Colonic mucosa (tissue), 4 donors: ENCODE measurements at places on chromosomes 1 and 21. TPM values are rescaled to one million over a fixed set of nuclear protein-coding genes. Genes with fewer than 3 reads are reported as not detected.

- H3K36me3 ChIP-seq: no peaks in the 10 kb centered on the region
- H3K4me1 ChIP-seq: no peaks in the 10 kb centered on the region
- H3K27ac ChIP-seq: no peak overlapping the region
- H3K27me3 ChIP-seq: no peaks in the 10 kb centered on the region
Observed at GRCh38 chr1:14937288-14937949, 216.1 kb upstream of the TMEM51 start.

GRCh38 chr1:27592931-27593677 is 10.8 kb downstream of the AHDC1 start:
- H3K27me3 ChIP-seq: no peaks in the 10 kb centered on the region
- H3K4me1 ChIP-seq: peaks cover 14% of the 10 kb centered on the region
- no peaks in the 10 kb centered on the region for H3K36me3 ChIP-seq
- no peak for DNase-seq
- H3K27ac ChIP-seq: no peak overlapping the region

DNA sequence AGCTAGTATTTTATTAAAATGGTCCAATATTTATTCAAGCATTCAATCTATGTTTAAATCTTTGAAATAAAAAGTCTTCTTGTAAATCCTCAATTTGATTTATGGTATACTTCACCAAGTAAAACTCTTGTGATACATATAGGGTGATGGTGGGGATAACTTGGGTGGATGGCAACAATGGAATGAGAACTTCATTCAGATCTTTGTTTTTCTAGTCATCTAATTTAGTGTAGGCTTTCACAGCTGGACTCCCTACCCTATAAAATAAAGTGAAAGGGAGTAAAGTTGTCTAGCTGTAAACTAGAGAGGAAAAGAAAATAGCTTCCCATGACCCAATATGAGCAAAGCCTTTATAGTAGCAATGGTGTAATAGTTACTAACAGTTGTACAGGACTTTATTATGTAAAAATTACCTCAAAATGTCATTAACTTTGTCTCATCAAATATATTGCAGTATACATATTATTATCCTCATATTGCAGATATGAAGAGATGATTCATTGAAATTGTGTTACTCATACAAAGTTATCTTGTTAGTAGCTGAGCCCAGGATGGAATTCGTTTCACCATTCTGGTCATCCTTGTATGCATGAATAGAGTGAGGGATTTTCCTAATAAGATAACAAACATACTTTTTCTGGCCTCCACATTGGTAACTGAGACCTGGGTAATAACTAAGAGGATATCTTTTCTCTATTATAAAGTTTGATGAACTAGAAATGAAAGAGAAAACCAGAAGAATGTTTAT is 1377.7 kb upstream of the ADGRL4 start:
- no peaks in the 10 kb centered on the region for H3K4me1 ChIP-seq
- H3K27me3 ChIP-seq: no peaks in the 10 kb centered on the region
- H3K4me3 ChIP-seq: no peak overlapping the region
- no peak for DNase-seq
- H3K36me3 ChIP-seq: no peaks in the 10 kb centered on the region
- no peak overlapping the region for H3K27ac ChIP-seq

DNA sequence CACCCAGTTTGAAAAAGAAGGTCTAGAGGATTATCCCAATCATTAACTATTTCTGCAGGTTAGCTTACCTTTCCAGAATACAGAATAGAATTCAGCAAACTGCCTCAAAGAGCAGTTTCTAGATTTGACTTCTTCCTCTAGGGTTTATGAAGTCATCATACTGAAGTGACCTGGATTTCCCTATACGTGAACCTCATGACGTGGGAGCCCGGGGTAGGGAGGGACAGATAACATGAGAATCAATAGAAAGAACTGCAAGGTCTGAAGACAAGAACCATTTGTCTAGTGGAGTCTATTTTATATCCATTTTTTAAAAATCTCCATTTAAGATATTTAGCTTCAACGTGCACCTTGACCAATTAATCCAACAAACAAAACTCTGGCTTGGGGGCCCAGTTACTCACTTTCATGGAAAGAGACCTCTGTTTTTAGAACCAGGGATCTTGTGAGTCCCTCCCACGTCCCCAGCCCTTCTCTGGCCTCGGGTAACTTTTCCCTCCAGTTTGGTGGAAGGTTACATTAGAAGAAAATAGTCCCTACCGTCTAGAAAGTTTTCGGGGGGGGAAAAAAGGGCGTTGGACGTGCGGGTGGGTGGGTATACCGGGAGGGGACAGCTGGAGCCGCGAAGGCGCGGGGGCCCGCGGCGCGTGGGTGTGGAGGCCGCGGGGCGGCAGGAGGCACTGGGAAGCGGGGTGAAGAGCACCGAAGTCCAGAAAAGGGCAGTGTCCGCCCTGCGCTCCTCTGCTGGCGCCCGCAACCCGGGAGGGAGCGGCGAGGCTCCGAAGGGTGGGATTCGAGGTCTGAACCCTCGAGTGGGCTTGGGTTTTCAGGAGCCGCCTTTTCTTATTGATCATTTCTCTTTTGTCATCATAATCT is 13.8 kb upstream of the POGZ start:
- H3K27me3 ChIP-seq: no peaks in the 10 kb centered on the region
- peak overlapping the region; percentile 50 for H3K27ac ChIP-seq
- H3K4me3 ChIP-seq: peak overlapping the region; percentile 56
- H3K4me1 ChIP-seq: no peaks in the 10 kb centered on the region
- DNase-seq: peak; percentile 54
- H3K36me3 ChIP-seq: no peaks in the 10 kb centered on the region

DNA sequence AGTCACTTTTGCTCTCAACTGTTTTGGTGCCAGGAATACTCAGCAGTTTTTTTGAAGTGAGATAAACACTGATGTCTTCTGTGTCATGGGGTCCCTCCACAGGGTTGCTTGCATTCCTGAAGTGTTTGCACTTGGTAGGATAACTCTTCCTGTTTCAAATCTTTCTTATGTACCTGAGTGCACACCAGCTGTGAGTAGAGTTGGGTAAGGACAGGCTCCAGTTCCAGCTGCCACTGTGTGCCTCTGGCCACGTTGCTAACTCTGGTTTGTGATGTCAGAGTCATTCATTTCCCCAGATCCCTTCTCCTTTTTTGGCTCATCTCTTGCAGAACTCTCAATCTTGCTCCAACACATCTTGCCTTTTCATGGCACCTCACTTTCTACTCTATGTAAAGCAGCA is 356.3 kb upstream of the B3GALT2 start:
- DNase-seq: no peak
- H3K36me3 ChIP-seq: no peaks in the 10 kb centered on the region
- H3K4me3 ChIP-seq: no peak overlapping the region
- H3K27me3 ChIP-seq: no peaks in the 10 kb centered on the region
- no peak overlapping the region for H3K27ac ChIP-seq
- H3K4me1 ChIP-seq: peaks cover 5% of the 10 kb centered on the region

DNA sequence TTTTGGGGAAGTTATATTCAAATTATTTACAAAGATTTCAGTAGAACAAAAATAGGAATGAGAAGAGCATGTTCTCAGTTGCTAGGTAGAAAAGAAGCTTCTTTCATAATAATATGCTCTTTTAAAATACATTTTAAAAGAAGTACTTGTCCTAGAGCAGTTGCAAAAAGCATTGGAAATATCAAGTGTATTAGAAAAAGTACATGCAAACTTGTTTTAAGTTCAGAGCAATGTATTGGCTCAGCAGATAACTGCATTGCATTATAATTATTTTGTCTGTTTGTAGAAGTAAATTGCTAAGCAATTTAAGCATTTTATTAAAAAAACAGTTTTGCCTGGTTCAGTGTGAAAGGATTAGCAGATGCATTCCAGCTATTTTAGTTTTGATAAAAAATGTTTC is 806.4 kb downstream of the USP25 start:
- no peaks in the 10 kb centered on the region for H3K4me1 ChIP-seq
- no peak overlapping the region for H3K27ac ChIP-seq

- H3K4me3 ChIP-seq: no peak overlapping the region
- H3K27me3 ChIP-seq: no peaks in the 10 kb centered on the region
- no peaks in the 10 kb centered on the region for H3K36me3 ChIP-seq
- H3K27ac ChIP-seq: no peak overlapping the region
- H3K4me1 ChIP-seq: no peaks in the 10 kb centered on the region
Observed at GRCh38 chr21:42073145-42074099, 2.3 kb downstream of the UMODL1 start.

DNA sequence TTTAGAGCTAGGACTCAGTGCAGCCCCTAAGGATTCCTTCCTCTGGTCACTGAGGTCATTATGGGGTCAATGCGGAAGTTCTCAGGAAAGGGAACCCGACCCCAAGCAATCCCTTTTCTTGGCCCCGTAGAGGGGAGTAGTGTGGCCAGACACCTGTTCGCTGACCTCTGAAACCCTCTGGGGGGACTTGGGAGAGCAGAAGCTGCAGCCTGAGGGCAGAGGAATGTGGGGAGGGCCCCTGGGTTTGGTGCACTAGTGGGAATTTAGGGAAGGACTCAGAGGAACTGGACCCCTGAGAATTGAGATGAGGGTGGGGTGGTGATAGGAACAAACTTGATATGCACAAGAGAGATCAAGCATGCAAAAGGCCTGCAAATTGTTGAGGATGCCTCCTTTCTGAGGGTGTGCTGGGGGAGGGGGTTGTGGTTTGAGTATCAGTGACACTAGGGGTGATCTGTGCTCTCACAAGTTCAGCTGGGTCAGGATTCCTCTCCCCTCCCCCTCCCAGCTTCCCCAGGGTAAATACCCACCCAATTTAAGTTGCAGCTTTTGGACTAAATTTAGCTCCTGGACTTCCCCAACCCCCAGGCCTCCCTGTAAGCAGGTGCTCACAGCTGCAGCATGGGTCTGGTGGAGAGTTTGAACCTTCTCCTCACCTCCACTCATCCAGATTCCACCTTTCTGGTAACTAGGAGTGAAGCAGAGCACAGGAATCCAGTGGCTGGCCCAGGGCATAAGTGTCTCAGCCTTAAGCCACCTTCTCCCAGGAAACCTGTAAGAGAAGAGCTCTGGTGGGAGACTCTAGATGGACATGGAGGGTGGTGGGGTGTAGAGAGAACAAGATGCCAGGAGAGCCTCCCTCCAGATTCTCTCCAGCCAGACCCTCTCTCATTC is 13.5 kb downstream of the ADAMTSL4 start:
- peaks cover 44% of the 10 kb centered on the region for H3K4me1 ChIP-seq
- DNase-seq: peak; percentile 67

DNA sequence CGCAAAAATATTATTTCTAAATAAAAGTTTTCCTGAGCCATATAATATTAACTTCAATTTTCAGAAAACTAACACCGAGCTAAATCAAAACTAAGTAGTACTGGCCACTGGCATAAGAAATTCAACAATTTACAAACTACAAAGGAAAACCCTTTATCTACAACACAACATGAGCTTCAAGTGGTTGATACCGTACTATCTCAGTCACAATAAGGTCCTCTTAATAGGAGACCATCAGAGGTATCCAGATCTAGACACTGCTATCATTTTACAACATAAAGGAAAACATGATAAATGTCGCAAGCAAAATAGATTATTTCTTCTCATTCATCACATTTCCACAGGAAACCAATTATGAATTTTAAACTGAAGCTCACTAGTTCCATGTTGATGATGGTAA is 39.5 kb downstream of the GATAD2B start:
- H3K36me3 ChIP-seq: no peaks in the 10 kb centered on the region
- H3K27me3 ChIP-seq: no peaks in the 10 kb centered on the region
- no peak for DNase-seq
- H3K4me3 ChIP-seq: no peak overlapping the region
- peaks cover 7% of the 10 kb centered on the region for H3K4me1 ChIP-seq

The NRIP1 gene
- 89.3 TPM for total RNA-seq

- no peaks in the 10 kb centered on the region for H3K27me3 ChIP-seq
- no peaks in the 10 kb centered on the region for H3K36me3 ChIP-seq
- no peaks in the 10 kb centered on the region for H3K4me1 ChIP-seq
- DNase-seq: no peak
- peak overlapping the region; percentile 63 for H3K27ac ChIP-seq
Observed at GRCh38 chr1:201460814-201461644, 8.0 kb downstream of the PHLDA3 start.

GRCh38 chr1:98991127-98992012 is 13.3 kb downstream of the PLPPR5 start:
- H3K36me3 ChIP-seq: no peaks in the 10 kb centered on the region
- no peak for DNase-seq
- H3K27ac ChIP-seq: no peak overlapping the region
- no peaks in the 10 kb centered on the region for H3K27me3 ChIP-seq

DNA sequence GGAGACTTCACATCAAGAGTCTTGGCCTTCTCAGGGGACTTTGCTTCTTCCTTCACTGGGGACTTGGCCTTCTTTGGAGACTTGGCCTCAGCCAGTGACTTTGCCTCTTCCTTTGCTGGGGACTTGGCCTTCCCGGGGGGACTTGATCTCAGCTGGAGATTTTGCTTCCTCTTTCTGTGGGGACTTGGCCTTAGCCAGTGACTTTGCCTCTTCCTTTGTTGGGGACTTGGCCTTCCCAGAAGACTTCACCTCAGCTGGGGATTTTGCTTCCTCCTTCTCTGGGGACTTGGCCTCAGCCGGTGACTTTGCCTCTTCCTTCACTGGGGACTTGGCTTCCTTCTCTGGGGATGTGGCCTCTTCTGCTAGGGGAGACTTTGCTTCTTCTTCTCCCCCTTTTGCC is 13.5 kb upstream of the CD2 start:
- no peak overlapping the region for H3K27ac ChIP-seq
- H3K4me3 ChIP-seq: no peak overlapping the region
- H3K27me3 ChIP-seq: no peaks in the 10 kb centered on the region
- no peak for DNase-seq
- H3K36me3 ChIP-seq: no peaks in the 10 kb centered on the region

The FCRL5 gene
- 1.8 TPM for total RNA-seq

- no peak for DNase-seq
- no peak overlapping the region for H3K4me3 ChIP-seq
- no peaks in the 10 kb centered on the region for H3K4me1 ChIP-seq
Observed at GRCh38 chr21:29928537-29928936, 11.3 kb downstream of the GRIK1 start.

- no peak overlapping the region for H3K27ac ChIP-seq
- no peaks in the 10 kb centered on the region for H3K36me3 ChIP-seq
- H3K4me3 ChIP-seq: no peak overlapping the region
- no peak for DNase-seq
Observed at GRCh38 chr1:6221210-6221784, 14.5 kb downstream of the ICMT start.

DNA sequence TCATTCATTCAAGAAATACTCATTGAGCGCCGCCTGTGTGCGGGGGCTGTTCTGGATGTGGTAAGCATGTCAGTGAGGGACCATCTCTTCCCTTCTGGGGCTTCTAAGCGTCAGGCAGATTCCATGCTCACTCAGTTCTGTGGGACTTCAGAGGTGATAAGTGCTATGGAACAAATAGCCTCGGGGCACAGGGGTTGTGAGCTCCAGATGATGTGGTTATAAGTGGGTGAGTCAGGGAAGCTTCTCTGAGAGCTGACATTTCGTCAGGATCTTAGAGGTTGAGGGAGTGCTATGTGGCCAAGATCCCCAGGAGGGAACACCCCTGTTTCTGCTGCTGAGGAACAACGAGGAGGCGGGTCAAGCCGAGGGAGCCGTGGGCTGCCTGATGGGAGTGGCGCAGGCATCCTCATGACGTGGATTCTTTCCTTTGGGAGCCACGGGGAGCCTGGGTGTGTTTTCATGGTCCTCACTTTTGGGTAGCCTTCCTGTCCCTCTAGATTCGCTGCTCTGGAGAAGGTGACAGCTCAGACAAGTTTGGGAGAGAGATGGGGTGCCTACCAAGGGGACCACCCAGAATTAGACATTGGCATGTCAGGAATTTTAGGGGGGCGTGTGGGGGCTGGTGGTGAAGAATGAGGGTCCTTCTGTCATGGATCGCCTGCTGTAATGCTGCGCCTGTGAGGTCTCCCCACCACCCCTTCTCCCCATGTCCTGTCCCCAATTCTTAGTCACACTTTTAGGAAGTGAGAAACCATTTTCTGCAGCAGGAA is 38.5 kb downstream of the HUNK start:
- no peak overlapping the region for H3K27ac ChIP-seq
- no peaks in the 10 kb centered on the region for H3K4me1 ChIP-seq
- H3K4me3 ChIP-seq: no peak overlapping the region
- H3K36me3 ChIP-seq: no peaks in the 10 kb centered on the region
- DNase-seq: no peak
